ENCODE measurements at places on chromosomes 16 and 17. TPM values are rescaled to one million over a fixed set of nuclear protein-coding genes. Genes with fewer than 3 reads are reported as not detected.

DNA sequence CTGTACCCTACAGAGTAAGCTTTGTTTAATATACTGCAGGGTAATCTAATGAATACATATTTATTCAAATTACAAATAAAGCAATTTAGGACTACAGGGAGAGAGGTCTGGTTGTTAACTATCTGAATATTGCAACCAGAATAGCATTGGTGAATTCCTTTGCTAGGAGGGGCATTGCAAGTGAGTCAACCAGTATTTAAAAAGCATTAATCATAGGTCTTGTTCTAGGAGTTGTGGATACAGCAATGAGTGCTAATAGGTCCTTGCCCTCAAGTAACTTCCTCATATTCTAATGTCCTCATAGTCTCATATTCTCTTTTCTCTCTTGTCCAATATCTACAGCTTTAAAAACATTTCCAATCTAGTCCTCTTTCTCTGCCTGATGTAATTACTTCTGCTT is 531.4 kb downstream of the CDH11 start:
- H3K36me3 ChIP-seq, result no peaks in the 10 kb centered on the region
- no peak for DNase-seq
- no peak overlapping the region for H3K27ac ChIP-seq
- no peak overlapping the region for H3K4me3 ChIP-seq

DNA sequence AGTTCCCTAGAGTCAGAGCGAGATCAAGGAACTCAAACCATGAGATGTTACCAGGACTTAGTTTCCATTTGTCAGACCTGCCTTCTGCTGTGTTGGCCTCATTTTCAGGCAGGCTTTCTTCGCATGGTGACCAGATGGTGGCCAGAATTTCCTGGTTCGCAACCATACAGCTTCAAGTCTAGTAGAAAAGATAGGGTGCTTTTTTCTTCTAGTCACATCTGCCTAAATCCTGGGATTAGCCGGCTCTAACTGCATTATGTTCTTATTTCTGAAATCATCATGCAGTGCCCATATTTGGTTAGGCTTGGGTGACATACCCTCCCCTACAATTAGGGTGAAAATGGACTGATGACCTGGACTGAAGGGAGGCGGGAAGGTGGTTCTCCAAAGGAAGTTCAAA is 131.5 kb downstream of the SHISA9 start:
- no peak overlapping the region for H3K27ac ChIP-seq
- DNase-seq, result no peak
- H3K4me3 ChIP-seq, result no peak overlapping the region

- no peaks in the 10 kb centered on the region for H3K4me1 ChIP-seq
- DNase-seq, result no peak
- no peak overlapping the region for H3K27ac ChIP-seq
- no peaks in the 10 kb centered on the region for H3K36me3 ChIP-seq
- H3K4me3 ChIP-seq, result no peak overlapping the region
These were observed 15.3 kb upstream of the RPTOR start for GRCh38 chr17:80529104-80529903.

Gene SEC14L5
- total RNA-seq, result 2.0 TPM

DNA sequence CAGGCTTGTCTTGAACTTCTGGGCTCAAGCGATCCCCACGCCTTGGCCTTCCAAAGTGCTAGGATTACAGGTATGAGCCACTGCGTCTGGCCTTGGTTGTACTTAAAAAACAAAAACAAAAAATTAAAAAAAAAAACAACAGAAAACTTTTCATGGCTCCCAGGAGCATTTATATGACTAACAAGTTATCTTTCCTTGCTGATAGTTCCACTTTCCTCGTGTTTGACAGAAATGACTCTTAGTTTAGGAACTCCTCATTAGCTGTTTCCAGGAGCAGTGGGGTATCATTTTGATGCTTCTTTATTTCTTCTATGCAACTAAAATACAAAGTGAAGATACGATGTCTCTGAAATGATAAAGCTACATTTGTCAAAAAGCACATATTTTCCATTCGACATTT is 165.4 kb downstream of the PRKCA start:
- H3K4me1 ChIP-seq, result peaks cover 28% of the 10 kb centered on the region
- no peak overlapping the region for H3K4me3 ChIP-seq
- DNase-seq, result no peak
- no peaks in the 10 kb centered on the region for H3K36me3 ChIP-seq
- H3K27me3 ChIP-seq, result no peaks in the 10 kb centered on the region

GRCh38 chr17:61463316-61464129 is 11.3 kb downstream of the TBX4 start:
- H3K4me1 ChIP-seq, result peaks cover 9% of the 10 kb centered on the region
- no peaks in the 10 kb centered on the region for H3K36me3 ChIP-seq
- no peak overlapping the region for H3K4me3 ChIP-seq
- no peak overlapping the region for H3K27ac ChIP-seq

- peaks cover 19% of the 10 kb centered on the region for H3K36me3 ChIP-seq
- H3K27ac ChIP-seq, result no peak overlapping the region
These were observed 10.8 kb downstream of the NMRAL1 start for GRCh38 chr16:4463522-4464163.

Gene C16orf92
- not detected for total RNA-seq

DNA sequence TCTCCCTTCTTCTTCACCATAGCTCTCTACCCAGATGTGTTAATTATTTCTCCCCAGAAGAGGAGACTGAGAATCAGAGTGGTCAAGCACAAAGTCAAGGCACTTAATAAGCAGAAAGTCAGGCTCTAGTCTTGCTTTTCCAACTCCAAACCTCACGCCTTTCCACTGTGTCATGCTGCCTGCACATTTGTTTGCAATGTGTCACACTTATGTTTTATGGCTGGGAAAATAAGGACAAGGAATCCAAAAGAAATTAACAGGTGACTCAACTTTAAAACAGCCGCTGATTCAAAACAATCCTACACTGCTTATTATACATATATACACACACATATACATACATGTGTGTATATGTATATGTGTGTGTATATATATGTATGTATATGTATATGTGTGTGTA is 255.7 kb upstream of the DYNLRB2 start:
- no peak for DNase-seq
- H3K4me1 ChIP-seq, result no peaks in the 10 kb centered on the region
- H3K27ac ChIP-seq, result no peak overlapping the region
- no peaks in the 10 kb centered on the region for H3K27me3 ChIP-seq

DNA sequence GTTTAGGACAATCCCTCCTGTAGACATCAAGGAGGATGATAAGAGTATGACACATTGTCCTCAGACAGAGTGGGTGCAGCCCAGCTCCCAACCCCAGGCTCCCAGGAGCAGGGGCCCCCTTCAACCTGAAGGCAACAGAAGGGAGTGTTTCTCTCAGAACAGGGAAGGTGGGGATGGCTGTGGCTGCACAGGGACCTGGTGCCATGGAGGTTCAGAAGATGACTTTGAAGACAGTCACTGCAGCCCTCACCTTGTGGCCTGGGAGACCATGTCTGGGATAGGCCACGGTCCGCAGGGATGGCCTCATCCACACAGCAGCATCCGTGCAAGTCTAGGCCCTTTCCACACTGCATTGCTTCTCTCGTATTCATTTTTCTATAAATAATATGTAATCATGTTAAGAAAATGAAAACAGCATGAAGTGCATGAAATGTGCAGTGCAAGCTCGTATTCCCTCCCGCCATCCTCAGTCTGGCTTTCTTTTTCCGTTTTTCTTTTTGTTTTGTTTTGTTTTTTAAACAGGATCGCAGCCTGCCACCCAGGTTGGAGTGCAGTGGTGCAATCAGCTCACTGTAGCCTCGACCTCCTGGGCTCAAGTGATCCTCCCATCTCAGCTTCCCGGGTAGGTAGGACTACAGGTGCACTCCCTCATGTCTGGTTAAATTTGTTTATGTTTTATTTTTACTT is 71.1 kb downstream of the METRNL start:
- H3K27ac ChIP-seq, result no peak overlapping the region
- H3K4me1 ChIP-seq, result no peaks in the 10 kb centered on the region
- no peaks in the 10 kb centered on the region for H3K27me3 ChIP-seq

GRCh38 chr17:83079766-83080578 is 563 bp downstream of the METRNL start:
- peak overlapping the region; percentile 80 for H3K4me3 ChIP-seq
- H3K27ac ChIP-seq, result peak overlapping the region; percentile 91
- DNase-seq, result no peak
- H3K36me3 ChIP-seq, result peaks cover 3% of the 10 kb centered on the region
- H3K27me3 ChIP-seq, result no peaks in the 10 kb centered on the region

- H3K4me3 ChIP-seq, result no peak overlapping the region
- no peaks in the 10 kb centered on the region for H3K4me1 ChIP-seq
- H3K27ac ChIP-seq, result no peak overlapping the region
- no peaks in the 10 kb centered on the region for H3K27me3 ChIP-seq
- DNase-seq, result no peak
- no peaks in the 10 kb centered on the region for H3K36me3 ChIP-seq
These were observed 27.5 kb downstream of the ASPA start for GRCh38 chr17:3503285-3503684.

GRCh38 chr17:82375359-82376041 is 3.9 kb downstream of the UTS2R start:
- H3K4me3 ChIP-seq, result no peak overlapping the region
- H3K27me3 ChIP-seq, result no peaks in the 10 kb centered on the region
- no peaks in the 10 kb centered on the region for H3K36me3 ChIP-seq
- H3K27ac ChIP-seq, result no peak overlapping the region

DNA sequence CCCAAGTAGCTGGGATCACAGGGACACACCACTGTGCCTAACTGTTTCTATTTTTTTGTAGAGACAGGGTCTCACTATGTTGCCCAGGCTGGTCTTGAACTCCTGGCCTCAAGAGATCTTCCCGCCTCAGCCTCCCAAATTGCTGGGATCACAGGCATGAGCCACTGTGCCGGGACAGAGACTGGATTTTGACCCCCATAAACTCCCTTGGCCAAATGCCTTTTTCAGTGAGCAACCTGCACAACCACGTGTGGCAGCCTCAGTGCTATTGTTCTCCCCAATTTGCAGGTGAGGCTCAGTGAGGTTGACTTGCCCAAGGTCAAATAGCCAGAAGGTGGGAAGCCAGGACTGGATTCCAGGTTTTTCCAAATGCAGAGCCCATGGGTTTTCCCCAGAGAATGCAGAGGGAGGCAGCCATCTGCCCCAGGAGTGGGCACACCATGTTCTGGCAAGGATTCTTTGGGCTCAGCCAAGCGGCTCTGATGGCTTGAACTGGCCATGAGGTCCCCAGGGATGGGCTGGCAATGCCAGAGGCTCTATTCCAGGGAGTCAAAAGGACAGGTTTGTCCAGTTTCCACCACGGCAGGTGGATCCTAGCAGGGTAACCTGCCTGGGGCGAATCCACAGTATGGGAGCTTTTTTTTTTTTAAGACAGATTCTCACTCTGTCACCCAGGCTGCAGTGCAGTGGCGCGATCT is 1.8 kb downstream of the IL27 start:
- no peaks in the 10 kb centered on the region for H3K27me3 ChIP-seq
- H3K4me1 ChIP-seq, result no peaks in the 10 kb centered on the region
- no peaks in the 10 kb centered on the region for H3K36me3 ChIP-seq
